ENCODE measurements at places on chromosomes 1 and 21. TPM values are rescaled to one million over a fixed set of nuclear protein-coding genes. Genes with fewer than 3 reads are reported as not detected.

Gene MRPL39
- total RNA-seq, result 50.5 TPM

Gene KRTAP12-2
- total RNA-seq, result not detected

Gene SPRR2F
- total RNA-seq, result not detected

Gene BCAR3
- total RNA-seq, result 10.5 TPM

Data from GM23338 (cell line).